SIG-M5 (cell line): ENCODE measurements at places on chromosomes 3 and 15.

DNA sequence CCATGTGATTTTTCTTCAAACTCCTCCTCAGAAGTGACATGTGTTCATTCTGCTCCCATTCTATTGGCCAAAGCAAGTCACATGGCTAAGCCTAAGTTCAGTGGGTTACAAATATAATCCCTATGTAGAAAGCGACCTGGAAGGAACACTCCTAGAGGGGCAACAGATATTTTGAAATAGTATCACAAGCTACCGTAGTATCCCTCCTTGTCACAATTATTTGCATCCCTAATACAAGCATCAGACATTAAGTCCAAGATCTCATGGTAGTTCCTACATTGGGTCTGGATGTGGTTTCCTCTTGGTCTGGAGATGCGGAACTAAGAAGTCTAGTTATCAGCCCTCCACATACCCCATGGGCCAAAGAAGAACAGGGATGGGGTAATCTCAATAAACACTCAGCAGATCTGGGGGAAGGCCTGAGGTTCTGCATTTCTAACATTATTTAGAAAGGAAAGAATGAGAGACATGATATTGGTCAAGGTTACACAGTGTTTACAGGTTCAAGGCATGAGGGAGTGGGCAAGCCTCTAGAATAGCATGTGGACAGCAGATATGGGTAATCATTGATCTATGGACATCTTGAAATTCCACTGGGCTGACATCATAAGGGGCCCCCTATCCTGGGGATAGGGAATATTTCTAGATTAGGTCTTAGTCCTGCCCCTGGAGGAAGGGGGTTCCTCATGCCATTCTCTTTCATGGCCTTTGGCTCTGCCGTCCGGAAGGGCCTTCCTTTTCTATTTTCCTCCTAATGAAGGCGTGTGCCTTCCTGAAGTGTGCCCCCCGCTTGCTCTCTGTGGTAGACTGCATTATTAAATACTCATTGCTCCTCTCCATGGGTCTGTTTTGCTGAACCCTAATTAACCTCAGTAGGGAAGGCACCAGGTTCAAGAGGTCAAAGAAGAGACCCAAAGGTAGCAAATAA lies 17.8 kb upstream of the ABHD2 start:
- no peak for DNase-seq

DNA sequence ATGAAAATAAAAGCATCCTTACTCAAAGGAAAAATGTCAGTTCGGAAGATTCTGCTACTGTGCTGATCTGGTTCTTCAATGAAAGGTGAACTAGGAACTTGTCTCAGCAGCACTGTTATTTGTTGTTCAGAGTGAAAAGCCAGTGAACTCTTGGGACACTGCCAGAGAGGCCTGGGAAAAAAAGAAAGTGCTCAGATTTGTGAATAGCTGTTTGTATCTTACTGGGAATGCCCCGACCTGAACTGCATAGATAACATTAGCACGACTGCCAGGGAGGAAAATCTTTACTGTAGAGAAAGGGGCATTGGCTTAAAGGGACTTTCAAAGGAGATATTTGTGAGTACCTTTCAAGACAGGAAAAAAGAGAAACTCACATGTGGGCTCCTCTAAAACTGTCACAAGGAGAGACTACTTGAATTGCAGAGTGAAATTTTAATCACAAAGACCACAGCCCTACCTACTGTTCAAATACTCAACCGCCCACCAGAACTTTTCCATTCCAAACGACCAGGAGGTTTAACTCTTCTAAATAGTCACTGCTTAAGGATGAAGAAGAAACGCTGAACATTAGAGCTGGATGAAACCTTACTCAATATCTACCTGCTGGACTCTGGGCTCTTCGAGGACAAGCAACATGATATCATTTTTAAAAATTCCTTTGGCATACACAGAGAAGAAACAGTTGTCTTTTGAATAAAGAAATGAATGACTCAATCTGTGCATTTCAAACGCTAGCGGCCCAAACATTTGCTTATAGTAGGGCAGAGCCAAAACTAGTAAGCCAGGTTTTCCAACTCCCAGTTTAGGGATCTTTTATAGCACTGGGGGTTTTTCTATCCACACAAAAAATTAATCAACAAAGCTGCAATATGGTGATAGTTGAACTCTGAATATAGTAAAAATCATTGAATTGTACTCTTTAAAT lies 13.4 kb downstream of the TAMM41 start:
- DNase-seq: no peak

DNA sequence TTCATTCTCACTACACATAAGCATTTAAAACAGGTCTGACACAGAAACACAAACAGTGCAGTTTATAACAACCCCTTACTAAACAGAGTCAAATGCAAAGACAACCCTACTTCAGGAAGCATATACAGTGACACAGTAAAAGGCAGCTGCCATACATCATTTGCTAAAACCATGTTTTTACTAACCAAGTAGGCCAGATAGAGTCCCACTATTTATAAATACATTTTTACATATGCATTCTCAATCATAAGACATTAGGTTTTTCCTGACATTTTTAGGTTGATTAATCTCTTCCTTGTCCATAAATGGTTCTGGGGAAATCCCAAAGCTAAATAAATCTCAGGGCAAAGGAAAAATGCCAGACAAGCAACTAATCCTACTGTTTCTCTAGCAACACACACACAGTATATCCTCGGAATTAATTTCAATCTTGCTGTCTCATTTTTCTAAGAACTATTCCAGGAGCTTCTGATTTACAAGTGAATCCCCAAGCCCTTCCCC lies 39.0 kb downstream of the CHAC1 start:
- no peak for DNase-seq

- no peak for DNase-seq
These were observed 221.3 kb downstream of the OPA1 start for GRCh38 chr3:193814166-193814892.

- DNase-seq: no peak
These were observed 58.7 kb downstream of the WNT7A start for GRCh38 chr3:13821126-13821525.

- DNase-seq: no peak
These were observed 66.2 kb downstream of the SCN11A start for GRCh38 chr3:38985581-38985980.

DNA sequence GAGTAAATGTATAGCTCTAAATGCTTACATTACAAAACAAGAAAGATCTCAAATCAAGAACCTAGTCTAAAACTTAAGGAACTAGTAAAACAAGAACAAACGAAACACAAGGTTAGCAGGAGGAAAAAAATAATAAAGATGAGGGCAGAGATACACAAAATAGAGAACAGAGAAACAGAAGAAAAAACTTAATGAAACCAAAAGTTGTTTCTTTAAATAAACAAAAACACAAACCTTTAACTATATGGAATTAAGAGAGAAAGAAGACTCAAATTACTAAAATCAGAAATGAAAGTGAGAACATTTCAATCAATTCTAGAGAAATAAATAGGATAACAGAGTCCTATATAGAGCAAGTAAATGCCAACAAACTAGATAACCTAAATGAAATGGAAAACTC lies 59.6 kb downstream of the DLG1 start:
- no peak for DNase-seq

DNA sequence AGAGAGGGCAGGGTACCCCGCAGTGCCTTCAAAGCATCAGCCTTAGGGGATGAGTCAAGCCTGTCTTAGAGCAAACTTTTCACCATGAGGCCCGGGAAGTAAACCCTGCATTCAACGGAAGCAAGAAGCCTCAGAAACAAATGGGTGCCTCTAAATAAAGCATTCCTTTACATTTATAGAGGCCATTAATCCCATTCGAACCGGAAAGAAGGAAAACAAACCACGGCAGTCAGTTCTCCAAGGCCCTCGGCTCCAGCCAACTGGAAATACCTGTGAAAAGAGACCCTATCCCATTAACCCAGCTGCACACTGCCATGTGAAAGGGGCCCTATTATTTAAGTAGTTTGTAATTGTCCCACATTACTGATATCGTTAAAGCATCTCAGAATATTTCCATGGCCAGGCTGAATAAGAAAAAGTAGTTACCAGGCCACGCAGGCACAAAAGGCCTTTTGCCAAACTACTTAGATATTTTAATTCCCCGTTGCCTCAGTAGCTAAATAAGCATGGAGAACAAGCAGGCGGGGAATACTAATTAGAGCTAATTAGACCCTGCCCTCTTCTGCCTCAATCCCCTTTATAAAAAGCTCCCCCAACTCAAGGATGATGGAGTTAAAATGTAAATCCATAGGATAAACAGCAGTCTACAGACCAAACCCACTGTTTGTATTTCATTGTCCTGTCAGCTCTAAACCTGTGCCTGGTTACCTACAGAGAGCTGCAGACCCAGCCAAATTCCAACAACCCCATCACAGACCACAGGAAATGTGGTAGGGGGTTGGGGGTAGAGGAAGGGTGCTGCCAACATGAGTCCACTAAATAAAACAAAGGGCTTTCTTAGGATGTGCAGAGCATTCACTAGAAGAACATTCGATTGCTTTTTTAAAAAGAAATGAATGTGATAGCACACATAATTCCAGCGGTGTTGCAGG lies 4.1 kb downstream of the ITGB5 start:
- no peak for DNase-seq

GRCh38 chr3:173733029-173733652 lies 335.6 kb downstream of the NLGN1 start:
- no peak for DNase-seq
